ENCODE measurements at places on chromosomes 7 and 10.

- DNase-seq = no peak
Observed at GRCh38 chr7:113856010-113856409, 62.8 kb downstream of the PPP1R3A start.

DNA sequence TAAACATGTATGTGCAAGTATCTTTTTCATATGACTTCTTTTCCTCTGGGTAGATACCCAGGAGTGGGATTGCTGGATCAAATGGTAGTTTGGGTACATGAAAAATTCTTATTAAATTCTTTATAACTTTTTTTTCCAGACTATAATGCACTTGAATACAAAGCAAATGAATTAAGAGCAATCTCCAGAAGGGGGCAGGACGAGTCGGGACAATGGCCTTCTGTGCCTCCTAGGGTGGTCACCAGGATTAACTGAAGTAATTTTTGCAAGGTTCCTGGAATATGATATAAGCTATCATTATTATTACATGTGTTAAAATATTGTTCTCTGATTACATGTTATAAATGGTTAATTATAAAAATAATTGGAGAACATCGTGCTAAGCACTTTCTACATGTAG is 127.2 kb downstream of the PPP1R17 start:
- no peak for DNase-seq

GRCh38 chr10:90592638-90593302 is 265.1 kb downstream of the HTR7 start:
- peak; percentile 12 for DNase-seq

- DNase-seq = no peak
Observed at GRCh38 chr10:95730233-95730632, 25.7 kb upstream of the ENTPD1 start.

GRCh38 chr10:32957341-32958084 is 517 bp downstream of the ITGB1 start:
- no peak for DNase-seq

- DNase-seq = no peak
Observed at GRCh38 chr7:30240106-30240800, 44.1 kb upstream of the ZNRF2 start.

- DNase-seq = no peak
Observed at GRCh38 chr7:101933688-101934121, 116.3 kb downstream of the CUX1 start.

DNA sequence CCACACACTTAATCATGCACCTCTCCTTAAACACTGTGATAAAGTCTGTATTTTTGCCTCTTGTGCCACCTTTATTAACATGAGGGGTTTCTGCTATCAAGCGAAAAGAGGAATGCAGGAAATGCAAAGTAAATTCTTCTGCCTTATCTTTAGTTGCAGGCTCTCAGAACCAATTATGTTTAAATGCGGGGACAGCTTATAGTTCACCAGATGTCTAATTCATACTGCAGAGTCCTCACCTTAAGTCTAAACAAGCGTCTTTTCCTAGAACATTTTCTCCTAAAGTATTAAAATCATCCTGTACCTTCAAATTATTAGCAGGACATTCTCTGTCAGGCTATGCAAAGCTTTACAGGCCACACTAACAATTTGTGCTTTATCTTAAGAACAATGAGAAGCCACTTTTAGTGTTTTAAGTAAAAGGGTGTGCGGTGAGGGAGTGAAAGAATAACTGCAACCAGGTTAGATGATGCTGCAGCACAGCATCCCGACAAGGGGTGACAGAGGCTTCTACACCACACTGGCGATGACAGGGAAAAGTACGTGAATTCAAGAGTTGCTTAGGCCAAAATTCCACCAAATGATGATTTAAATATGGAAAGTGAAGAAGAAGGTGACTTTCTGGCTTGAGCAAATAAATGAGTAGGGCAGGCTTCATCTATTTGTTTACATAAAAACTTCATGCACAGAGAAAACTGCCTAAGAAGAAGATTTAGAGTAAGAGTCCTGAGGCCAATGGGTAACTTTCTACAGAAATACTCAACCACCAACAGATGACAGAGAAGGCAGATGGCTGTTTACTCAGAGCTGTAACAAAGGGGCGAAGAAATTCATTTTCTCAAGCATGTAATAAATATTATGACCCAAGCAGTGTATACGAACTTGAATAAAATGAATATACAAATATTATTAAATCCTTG is 36.0 kb downstream of the EZH2 start:
- no peak for DNase-seq

- DNase-seq = no peak
Observed at GRCh38 chr7:134175334-134176036, 48.3 kb downstream of the LRGUK start.

- no peak for DNase-seq
Observed at GRCh38 chr10:119807960-119808697, 64.5 kb downstream of the MCMBP start.

GRCh38 chr10:114783686-114784085 is 37.9 kb upstream of the FHIP2A start:
- no peak for DNase-seq

- DNase-seq = no peak
Observed at GRCh38 chr7:82757-83155, 109.6 kb upstream of the FAM20C start.

GRCh38 chr7:79055722-79056415 is 397.6 kb downstream of the MAGI2 start:
- no peak for DNase-seq

DNA sequence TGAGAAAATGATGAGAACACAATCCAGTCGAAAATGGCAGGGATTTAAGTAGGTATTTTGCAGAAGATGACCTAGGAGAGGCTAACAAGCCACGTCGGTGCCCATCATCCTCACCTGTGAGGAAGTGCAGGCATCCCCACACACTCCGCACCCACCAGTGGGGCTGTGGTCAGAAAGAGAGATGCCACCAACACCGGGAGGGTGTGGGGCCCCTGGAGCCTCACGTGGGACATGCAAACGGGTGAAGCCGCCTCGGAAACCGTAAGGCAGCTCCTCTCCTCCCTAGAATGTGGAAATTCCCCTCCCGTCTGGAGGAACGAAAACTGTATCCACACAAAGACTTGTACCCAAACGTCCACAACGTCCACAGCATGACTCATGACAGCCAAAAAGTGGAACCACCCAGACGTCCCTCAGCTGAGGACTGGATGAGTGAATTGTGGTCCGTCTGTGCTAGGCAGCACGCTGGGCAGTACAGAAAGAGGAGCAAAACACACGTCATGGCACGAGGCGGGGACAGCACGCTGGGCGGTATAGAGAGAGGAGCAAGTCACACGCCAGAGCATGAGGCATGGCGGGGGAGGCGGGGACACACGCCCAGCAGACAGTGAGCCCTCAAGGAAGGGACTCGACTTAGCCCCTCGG is 246.0 kb downstream of the ELFN1 start:
- DNase-seq = no peak

GRCh38 chr7:69246758-69247157 is 351.5 kb upstream of the AUTS2 start:
- no peak for DNase-seq

GRCh38 chr10:61280303-61280702 is 172.9 kb downstream of the TMEM26 start:
- DNase-seq = peak; percentile 14

- DNase-seq = peak; percentile 60
Observed at GRCh38 chr10:13440185-13441061, 88.4 kb downstream of the BEND7 start.

DNA sequence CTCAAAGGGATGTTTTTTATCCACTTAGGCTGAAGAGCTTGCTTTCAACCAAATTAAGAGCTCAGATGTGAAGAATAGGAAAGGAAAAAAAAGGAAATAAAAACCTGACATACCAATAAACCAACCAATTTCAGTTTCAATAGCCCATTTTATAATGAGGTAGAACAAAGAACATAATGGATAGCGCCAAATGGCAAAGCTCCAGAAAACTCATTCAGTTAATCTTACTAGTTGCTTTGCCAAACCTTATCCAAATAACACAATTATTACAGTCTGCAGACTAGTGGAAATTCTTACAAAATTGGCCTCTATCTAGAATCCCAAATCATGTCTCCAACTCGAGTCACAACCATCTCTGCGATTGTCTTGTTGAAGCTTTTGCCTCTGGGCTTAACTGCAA is 337.0 kb downstream of the CRPPA start:
- no peak for DNase-seq

- no peak for DNase-seq
Observed at GRCh38 chr7:100824499-100825214, 2.7 kb downstream of the EPHB4 start.

DNA sequence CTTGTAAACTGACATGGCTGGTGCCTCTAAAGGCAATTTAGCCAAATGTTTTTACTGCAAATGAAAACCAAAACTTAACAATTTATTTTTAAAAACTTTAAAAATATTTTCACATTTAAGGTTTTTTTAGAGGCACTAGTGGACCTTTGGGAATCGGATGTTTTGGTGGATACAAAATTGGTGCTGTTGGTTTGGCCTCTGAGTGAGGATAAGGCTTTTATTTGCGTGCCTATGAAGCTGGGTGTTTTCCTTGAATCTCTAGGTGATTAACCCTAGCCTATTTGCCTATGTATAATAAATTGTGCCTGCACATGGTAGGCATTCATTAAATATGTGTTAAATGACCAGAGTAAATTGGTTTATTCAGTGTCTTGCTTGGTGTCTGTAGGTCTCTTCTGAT is 2.9 kb upstream of the SGCE start:
- no peak for DNase-seq

DNA sequence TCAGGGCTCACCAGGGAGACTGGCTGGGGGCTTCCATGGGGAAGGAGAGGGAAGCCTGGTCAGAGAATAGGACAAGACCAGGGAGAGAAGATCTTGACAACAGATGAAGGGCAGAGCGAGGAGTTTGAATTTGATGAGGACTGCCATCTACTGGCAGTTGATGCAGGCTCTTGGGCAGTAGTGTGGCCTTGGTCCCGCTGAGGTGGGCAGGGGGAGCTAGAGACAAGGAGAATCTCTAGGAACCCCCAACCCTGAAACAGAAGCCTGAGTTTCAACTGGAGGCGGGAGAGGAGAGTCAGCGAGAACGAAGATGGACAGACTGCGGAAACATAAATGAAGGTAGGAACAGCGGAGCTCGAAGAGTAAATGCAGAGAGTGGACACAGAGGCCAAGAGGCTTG is 81.0 kb downstream of the PPP1R3C start:
- DNase-seq = peak; percentile 59

GRCh38 chr7:100599911-100600729 is 2.0 kb upstream of the PCOLCE start:
- DNase-seq = no peak

DNA sequence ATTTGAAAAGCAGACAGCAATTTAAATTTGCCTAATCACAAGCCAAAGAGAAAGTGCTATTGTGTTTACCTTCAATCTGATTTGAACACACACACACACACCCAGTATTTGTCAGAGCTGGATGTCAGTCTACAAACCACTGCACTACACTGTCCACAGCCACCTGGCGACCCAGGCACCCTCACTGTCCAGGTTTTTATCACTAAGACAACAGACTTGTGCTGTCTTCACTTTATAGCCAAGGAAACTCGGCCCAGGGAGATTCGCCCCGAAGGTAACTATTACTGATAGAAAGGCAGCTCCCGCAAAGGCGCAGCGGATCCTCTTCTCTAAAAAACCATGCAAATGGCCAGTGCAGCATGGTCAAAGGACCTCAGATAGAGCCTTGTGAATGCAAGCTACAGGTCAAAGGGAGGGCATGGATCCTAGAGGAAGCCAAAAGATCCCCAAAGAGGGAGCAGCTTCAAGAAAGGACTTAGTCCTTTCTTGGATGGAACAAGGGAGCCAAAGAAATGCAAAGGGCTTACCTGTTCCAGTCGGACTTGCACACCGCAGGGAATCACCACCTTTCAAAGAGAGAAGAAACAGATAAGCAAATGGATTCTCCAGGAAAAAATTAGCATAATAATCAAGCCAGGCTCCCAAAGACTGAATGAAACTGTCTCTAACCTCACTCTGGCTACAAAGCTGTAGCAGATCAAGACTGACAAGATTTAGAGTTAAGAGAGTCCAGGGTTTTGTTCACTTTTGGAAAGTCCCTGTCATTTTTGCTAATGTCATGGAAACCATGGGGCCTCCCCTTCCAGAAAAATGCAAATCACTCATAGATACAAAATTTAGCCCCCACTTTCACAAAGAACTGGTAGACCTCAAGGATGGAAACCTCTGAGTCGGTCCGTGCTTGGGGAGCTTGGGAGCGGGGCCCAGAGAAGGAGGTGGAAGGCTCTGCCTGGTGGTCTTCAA is 101.1 kb downstream of the TNS3 start:
- DNase-seq = no peak

DNA sequence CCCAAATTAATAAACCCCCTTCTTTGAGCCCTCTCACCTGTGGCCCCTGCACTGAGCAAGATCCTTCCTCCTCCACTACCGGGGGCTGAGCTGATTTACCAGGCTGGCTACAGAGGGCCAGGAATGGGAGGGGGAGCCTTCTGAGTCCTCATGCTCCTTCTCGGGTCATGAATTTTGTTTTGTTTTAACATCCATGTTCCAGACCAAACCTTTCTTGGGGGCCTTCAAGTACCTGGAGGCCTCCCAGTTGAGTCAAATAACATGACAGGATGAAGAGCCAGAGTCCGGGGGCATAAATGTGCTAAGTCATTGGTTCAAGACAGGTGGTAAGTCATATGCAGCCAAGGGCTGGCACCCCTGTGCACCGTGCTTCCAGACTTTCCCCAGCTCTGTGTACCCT is 39.6 kb downstream of the AFAP1L2 start:
- DNase-seq = no peak

DNA sequence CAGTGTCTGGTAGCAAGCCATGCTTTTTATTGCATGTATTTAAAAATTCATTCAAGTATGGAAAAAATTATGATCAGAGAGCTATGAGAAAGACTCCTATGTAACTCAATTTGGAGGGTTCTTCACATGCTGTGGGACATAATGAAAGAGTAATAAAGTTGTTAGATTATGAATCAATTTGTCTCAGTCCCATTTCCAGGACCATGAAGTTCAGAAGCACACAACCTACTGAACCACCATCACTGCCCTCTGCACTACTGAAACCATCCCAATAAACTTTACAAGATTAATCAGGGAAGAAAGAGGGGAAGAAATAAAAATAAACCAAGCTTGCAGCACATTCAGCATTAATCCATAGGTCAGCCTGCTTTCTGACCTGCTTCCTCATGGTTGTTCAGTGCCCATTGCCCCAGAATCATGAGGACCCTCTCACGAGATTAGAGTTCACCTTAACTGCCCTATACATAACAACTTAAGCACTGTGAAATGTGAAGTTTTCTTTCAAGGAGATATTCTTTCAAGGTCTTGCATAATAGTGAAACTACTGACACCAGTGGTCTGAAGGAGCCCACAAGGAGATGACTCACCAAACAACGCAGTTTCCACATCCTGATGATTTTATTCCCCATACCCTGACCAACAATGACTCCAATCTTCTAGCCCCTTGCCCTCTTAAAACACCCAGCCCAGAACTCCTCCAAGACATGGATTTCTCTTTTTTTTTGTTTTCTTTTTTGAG is 171.5 kb upstream of the ADCY1 start:
- peak; percentile 44 for DNase-seq

DNA sequence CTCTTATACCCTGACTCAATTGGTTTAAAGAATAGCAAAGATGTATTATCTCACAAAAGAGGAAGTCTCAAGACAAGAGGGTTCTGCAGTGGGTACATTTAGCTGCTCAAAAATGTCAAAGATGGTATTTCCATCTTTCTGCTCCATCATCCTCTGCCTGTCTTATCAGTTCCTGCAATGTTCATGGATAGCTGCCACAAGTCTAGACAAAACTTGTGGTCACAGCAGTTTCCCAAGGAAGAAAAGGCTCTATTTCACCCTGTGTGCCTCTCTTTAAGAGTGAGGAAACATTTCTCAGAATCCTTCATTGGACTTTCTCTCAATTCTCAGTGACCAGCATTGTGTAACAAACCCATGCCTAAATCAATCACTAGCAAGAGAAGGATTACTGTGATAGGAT is 634.2 kb upstream of the AUTS2 start:
- DNase-seq = peak; percentile 10
